ENCODE measurements at places on chromosomes 4 and X.

GRCh38 chrX:14956813-14957582 is 83.8 kb downstream of the MOSPD2 start:
- no peak for DNase-seq

DNA sequence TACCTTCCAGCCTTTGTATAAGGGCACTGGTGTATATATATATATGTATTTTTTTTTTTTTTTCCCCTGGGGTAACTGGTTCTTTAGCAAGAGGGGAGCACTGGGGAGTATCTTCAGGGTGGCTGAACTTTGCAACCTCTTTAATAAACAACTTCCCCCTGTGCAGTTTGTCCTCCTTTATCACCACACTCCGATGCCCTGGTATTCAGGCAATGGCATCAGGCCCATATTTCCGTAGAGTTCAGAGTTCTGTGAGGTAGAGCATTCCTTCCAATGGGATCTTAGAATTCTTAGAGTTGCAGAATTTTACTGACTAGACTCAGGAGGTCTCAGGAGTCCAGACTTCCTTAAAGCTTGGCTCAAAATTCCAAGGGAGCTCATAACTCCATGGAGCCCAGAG is 24.6 kb downstream of the NYX start:
- no peak for DNase-seq

DNA sequence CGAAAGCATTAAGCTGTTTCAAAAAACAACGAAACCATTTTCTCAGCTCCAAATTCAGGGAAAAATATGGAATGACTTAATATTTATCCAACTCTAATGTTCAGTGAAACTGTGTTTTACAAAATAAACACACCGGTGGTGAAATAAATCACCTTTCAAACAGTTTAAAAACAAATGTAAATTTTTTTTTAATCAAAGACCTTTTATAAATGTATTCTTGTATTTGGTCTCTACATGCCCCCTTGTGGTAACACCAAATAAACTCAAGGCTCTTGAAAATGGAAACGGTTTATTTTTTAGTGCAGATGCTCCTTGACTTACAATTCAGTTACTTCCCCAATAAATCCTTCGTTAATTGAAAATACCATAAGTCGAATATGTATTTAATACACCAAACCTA is 45.8 kb upstream of the ITM2A start:
- peak; percentile 15 for DNase-seq

- peak; percentile 40 for DNase-seq
These were observed 496.7 kb downstream of the SPRY1 start for GRCh38 chr4:123893011-123893981.
